ENCODE measurements at places on chromosomes 1 and 21. TPM values are rescaled to one million over a fixed set of nuclear protein-coding genes. Genes with fewer than 3 reads are reported as not detected.

The FMO1 gene
- 0.18 TPM for total RNA-seq

The TRIM46 gene
- total RNA-seq, result 1.6 TPM

The GSTM5 gene
- 11.6 TPM for total RNA-seq

The MYCL gene
- total RNA-seq, result 84.3 TPM

The SLAMF8 gene
- total RNA-seq, result 3.6 TPM

The HHIPL2 gene
- 0.62 TPM for total RNA-seq

DNA sequence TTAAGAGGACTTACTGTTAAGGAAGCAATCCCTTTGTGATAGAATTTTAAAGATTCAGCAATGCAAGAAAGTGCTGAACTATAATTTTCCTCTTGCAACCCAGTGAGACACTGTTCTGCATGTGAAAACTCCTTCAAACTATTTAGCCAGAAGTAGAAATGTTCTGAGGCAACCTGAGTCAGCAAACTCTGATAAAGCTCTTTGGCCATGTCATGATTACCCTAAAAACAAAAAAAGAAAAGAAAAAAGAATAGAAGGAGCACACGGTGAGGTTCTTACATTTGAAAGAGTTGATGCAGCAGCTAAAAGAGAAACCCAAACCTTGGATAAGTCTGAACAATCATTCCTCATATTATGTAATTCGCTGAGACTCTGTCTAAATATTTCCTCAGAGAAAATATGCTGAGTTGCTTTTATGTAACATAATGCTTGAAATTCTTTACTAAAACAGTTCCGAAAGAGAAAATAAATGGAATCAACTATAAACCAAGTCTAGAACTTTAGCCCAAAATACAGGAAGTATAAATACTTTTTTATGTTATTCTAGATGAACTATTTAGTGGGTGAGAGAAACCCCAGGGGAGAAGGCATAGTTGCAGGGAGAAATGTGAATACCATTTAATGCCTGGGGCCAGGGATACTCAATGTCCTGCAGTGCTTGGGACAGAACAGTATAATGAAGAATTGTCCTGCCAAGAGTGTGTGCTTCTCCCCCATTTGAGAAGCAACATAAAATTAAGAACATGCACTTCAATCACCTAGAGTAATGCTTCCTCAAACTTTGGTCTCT lies 60.0 kb downstream of the INTS7 start:
- no peak for DNase-seq

DNA sequence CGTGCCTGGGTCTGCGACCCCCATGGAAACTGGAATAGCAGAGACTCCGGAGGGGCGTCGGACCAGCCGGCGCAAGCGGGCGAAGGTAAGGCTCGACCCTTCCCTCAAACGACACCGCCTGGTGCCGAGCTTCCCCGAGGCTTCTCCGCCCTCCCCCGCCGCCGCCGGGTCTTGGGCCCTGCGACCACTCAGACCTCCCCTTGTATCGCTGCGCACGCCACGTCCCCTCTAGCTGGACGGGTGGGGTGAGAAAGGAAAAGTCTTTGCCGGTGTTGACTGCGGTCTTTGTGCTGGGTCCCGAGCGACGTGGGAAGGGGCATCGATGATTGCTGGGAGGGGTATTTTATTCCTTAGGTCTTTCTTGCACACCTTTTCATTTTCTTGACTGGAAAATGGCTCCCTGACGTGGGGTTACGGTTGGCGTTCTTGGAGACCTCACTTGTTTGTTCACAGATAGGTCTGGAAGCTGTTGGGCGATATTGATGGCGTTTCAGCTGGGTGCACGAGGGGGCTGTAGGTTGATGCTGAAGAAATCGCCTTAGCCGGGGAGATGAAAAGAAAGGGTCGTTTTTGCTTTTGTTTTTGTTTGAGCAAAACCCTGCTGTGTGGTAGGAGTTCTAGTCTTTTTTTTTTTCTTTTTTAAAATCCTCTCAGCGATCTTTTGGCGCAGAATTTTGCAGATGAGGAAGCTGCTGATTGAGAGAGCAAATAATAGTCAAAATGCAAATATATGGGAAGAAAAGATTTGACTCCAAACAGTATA lies 776 bp downstream of the KDM1A start:
- no peak for DNase-seq

DNA sequence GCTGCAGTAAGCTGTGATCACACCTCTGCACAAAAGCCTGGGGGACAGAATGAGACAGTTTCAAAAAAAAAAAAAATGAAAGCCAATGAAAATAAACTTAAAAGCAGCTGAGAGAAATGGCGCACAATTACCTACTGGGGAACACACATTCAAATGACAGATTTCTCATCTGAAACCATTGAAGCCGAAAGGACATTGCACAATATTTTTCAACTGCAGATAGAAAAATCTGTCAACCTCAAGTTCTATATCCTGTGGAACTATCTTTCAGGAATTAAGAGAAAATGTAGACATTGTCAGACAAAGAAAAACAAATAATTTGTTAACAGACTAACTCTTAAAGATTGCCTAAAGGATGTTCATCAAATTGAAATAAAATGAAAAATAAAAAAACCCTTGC lies 442.8 kb downstream of the MATN1 start:
- DNase-seq, result no peak

DNA sequence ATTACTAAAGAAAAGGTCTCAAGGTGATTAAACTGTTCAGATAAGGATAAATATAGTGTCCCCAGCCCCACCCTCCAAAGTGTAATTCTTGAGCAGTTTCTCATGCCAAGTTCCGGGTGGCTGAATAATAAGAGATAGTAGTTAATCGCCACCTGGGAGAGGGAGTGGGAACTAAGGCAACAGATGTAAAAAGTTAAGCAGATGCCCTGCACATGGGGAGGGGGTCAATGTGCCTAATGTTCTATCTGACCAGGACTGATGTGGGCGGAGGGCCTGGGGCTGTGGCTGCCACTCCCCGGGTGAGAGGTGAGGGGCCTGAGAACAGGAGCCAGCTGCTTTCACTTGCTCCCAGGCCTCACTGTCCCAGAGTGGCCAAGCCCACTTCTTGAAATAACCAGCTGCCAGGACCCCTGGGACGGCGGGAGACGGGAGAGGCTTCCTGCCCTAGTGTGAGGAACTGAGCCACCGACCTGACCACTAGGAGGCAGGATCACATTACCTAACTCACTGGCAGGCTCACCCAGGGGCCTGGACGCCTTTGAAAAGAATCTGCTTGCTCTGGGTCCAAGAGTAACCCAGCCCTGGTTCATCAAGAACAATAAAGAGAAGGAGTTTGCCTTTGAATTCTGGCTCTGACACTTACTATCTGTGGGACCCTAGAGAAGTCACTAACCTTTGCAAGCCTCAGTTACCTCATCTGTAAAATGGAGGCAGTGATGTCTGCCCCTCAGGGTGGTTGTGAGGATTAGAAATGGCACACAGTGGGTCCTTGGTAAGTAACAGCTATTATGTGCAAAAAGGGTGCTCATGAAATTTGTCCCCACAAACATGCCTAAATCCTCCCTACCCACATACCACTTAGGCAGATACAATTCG lies 179.2 kb downstream of the ATG4C start:
- DNase-seq, result no peak

GRCh38 chr1:232998646-232999045 lies 48.2 kb downstream of the NTPCR start:
- DNase-seq, result no peak

Measured in ureter (tissue), 1 donor.